CD4-positive, alpha-beta memory T cell (primary cell): ENCODE measurements at places on chromosomes 2 and 18. TPM values are rescaled to one million over a fixed set of nuclear protein-coding genes. Genes with fewer than 3 reads are reported as not detected.

SIX3 gene
- total RNA-seq, result not detected

HOXD10 gene
- not detected for total RNA-seq

SS18 gene
- 79.3 TPM for total RNA-seq

ZNF804A gene
- 0.06 TPM for total RNA-seq

DYNAP gene
- total RNA-seq, result not detected

TRIB2 gene
- 126 TPM for total RNA-seq

DNA sequence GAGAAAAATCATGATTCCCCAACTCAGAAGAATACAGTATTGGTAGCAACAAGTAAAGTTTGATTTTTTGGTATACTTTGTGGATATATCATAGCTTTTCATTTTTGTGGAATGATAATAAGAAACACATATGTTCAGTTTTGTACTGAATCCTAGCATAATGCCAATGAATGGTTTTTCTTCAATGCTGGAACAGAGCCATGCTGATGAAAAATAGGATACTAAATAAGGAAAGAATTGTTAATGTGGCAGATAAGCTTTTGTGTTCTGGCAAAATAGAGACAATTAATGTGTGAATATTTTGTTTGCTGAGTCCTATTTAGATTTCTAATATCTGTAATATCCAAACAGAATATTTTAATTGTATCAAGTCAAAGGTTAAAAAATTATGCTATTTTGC lies 21.9 kb downstream of the CD28 start:
- H3K27ac ChIP-seq, result no peak overlapping the region
- H3K4me1 ChIP-seq, result peaks cover 94% of the 10 kb centered on the region
- no peaks in the 10 kb centered on the region for H3K27me3 ChIP-seq
- H3K36me3 ChIP-seq, result peaks cover 31% of the 10 kb centered on the region
- DNase-seq, result no peak

DNA sequence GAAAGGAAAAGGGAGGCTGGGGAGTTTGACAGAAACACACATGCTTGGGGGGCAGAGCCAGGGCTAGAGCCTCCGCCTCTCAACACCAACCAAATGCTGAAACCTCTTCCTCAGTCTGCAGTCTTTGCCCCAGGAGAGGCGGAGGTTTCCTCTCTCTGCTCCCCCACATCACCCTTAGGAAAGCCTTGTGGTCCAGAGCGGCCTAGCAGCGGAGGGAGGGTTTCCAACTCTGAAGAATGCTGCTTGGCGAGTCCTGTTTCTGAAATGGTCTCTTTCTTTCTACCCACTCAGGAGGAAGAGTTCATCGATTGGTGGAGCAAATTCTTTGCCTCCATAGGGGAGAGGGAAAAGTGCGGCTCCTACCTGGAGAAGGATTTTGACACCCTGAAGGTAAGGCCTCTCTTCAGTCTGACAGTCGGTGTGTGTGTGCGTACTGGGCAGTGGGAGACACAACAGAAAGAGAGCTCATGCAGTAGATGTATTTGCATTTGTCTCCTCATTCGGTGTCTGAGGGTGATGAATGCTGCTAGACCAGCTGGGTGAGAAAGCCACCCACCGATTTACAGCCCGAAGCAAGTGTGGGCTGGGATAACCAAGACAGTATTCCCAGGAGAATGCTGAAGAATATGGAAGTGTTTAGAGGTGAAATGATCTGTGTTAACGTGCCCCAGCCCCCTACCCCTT lies 190.5 kb downstream of the DYSF start:
- no peaks in the 10 kb centered on the region for H3K36me3 ChIP-seq
- no peak overlapping the region for H3K4me3 ChIP-seq
- H3K27ac ChIP-seq, result no peak overlapping the region

GRCh38 chr2:174336501-174337336 lies 2.0 kb downstream of the SP9 start:
- H3K4me1 ChIP-seq, result peaks cover 70% of the 10 kb centered on the region
- H3K36me3 ChIP-seq, result no peaks in the 10 kb centered on the region
- peak overlapping the region; percentile 36 for H3K4me3 ChIP-seq
- H3K27ac ChIP-seq, result no peak overlapping the region
- DNase-seq, result peak; percentile 58
- H3K27me3 ChIP-seq, result peaks cover 84% of the 10 kb centered on the region

DNA sequence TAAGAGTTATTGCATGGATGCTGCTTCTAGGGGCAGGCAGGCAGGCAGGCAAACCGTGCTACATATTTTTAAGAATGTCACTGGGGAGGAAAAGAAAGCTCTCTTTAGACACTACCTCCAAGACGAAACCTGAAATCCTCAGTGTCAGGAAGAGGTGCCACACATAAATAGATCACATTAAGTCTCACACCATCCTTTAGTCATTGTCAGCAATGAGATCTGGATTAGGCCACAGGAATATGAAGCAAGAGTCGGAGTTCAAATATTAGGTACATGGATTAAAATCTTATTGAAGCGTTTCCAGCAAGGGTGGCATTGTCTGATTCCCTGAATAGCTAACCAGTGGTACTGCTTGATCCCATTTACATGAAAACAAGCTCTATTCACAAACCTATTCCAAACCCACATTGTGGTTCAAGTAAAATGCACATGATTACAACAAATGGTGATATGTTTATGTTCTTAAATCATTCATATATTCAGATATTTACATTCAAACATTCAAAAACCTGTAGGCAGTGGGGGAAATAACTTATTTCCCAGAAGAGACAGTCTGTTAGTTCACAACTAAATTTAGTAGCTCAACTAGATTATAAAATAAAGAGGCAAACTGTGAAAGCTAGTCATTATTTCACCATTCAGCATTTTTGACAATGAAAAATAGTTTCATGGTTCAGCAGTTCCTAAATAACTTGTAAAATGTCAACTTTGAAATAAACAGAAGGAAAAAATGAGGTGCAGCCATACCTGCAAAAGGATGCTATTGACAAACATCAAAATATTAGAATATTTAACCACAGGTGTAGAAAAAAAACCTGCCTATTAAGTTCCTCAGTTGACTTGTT lies 195.4 kb upstream of the SIX3 start:
- no peaks in the 10 kb centered on the region for H3K36me3 ChIP-seq
- no peaks in the 10 kb centered on the region for H3K27me3 ChIP-seq
- H3K4me3 ChIP-seq, result no peak overlapping the region
- H3K27ac ChIP-seq, result no peak overlapping the region
- no peak for DNase-seq

DNA sequence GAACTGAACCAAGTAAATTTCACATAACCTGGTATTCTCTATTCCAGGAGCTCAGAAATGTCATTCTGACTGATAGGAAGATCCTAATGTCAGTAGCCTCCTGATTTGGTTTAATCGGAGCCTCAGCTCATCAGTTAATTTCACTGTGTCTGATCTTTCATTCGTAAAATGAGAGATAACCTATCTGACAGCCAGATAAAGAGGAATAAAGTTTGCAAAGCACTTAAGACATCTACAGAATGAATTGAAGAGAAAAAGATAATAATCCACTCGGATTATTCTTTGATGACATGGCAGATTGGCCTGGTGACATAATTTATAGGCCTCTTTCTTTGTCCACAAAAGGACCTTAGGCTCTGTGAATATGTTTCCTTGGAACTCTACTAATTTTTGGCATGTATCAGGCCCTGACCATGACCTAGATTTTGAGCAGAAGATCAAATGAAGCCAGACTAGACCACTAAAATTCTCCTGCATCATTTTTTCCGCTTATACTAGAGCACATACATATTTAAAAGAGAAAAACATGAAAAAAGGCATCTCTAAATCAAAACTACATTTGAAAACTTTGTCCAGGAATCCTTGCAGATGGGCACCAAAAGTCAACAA lies 312.4 kb downstream of the MTX2 start:
- H3K4me3 ChIP-seq, result no peak overlapping the region
- H3K36me3 ChIP-seq, result no peaks in the 10 kb centered on the region
- DNase-seq, result no peak
- no peak overlapping the region for H3K27ac ChIP-seq
- H3K27me3 ChIP-seq, result no peaks in the 10 kb centered on the region
- no peaks in the 10 kb centered on the region for H3K4me1 ChIP-seq
